ENCODE measurements at places on chromosomes 4 and X. TPM values are rescaled to one million over a fixed set of nuclear protein-coding genes. Genes with fewer than 3 reads are reported as not detected.

GRCh38 chrX:105495376-105495775 is 274.9 kb upstream of the TEX13A start:
- DNase-seq = no peak
- no peaks in the 10 kb centered on the region for H3K4me1 ChIP-seq
- H3K27ac ChIP-seq = no peak overlapping the region
- no peak overlapping the region for H3K4me3 ChIP-seq
- H3K36me3 ChIP-seq = no peaks in the 10 kb centered on the region

- H3K27me3 ChIP-seq = no peaks in the 10 kb centered on the region
- peak overlapping the region; percentile 25 for H3K27ac ChIP-seq
- DNase-seq = peak; percentile 77
- H3K4me3 ChIP-seq = peak overlapping the region; percentile 92
Measured at GRCh38 chr4:2261110-2261852, 628 bp downstream of the MXD4 start.

Gene FAM156A
- 26.2 TPM for polyA plus RNA-seq

Gene BTK
- 2.8 TPM for polyA plus RNA-seq

Gene AVPR2
- 0.49 TPM for polyA plus RNA-seq

Gene UTP14A
- polyA plus RNA-seq = 19.6 TPM

All from muscle of leg (tissue), 16 donors.